ENCODE measurements at places on chromosomes 7 and 10. TPM values are rescaled to one million over a fixed set of nuclear protein-coding genes. Genes with fewer than 3 reads are reported as not detected.

GRCh38 chr10:131090761-131091661 is 220.5 kb downstream of the TCERG1L start:
- DNase-seq: no peak

WNT8B gene
- 0.69 TPM for polyA plus RNA-seq

- no peak for DNase-seq
Observed at GRCh38 chr7:104442481-104442880, 114.1 kb downstream of the LHFPL3 start.

C7orf57 gene
- polyA plus RNA-seq: 0.69 TPM

ACADSB gene
- 27.8 TPM for polyA plus RNA-seq

DNA sequence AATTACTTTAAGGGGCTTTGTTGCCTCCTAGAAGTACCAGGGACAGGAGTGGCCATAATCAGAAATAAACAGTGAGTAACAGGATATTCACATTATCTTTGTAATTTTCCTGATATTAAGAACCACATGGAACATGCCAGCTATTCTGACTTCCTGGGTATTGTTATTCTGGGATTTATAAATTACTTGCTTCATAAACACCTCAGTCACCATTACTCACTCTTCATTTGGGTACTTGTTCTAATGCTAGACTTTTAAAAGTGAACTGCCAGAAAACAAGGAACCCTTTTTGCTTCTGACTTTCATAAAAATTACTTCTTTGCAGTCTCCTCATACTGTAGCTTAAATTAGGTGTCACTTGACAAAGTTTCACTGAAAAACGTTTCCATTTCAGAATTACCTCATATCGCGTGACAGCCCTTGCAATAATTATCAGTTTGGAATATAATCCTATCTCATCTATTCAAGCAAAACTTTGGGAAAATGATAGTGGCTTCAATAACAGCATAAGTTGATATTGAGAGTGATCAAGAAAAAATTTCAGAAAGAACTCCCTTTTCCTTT is 29.8 kb downstream of the CABCOCO1 start:
- DNase-seq: no peak

- no peak for DNase-seq
Observed at GRCh38 chr10:21889477-21890275, 113.9 kb downstream of the DNAJC1 start.

DNA sequence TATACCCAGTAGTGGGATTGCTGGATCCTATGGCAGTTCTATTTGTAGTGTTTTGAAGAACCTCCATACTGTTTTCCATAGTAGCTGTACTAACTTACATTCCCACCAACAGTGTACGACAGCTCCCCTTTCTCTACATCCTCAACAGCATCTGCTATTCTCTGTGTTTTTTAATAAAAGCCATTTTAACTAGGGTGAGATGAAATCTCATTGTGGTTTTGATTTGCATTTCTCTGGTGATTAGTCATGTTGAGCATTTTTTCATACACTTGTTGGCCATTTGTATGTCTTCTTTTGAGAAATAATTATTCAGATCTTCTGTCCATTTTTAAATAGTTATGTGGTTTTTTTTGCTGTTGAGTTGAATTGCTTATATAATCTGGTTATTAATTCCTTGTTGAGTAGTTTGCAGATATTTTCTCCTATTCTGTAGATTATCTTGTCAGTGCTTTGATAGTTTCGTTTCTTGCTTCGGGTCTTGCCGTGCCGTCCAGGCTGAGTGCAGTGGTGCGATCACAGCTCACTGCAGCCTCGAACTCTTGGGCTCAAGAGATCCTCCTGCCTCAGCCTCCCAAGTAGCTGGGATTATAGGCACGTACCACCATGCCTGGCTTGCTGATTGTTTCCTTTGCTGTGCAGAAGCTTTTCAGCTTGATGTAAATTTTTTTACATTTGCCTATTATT is 12.0 kb downstream of the MTG1 start:
- DNase-seq: no peak

NRBF2 gene
- 27.1 TPM for polyA plus RNA-seq

DNA sequence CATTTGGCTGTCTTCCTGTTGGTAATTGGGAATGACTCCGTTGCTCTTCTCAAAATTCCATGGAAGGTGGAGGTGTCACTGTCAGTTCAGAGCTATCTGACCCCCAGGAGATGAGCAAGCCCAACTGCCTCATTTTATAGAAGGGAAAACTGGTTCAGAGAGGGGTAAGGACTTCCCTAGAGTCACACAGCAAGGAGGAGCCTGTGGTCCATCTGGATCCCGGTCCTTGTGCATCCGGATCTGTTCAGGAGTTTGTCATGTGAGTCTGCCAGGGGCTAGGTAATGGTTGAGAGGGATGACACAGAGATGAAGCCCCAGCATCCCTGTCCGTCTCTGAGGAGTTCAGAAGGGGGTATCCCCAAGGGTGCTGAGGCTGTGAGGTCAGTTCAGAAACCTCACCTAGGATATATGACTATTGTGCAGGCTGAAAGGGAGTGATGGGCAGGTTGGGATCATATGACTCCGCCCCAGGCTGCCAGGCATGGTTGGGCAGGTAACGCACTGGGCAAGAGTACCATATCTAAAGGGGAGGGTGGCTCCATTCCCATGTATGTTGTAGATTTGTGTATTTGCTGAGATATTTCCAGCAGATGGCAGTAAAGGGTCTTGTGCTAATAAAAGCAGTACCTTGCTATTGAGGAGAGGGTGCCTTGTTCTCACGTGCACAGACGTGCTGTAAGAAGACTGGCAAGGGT is 16.0 kb upstream of the SLC29A3 start:
- DNase-seq: no peak

TEX47 gene
- not detected for polyA plus RNA-seq

GRCh38 chr7:77185866-77186265 is 13.8 kb downstream of the FGL2 start:
- DNase-seq: no peak

- DNase-seq: no peak
Observed at GRCh38 chr7:51949726-51950644, 633.4 kb upstream of the COBL start.

NUTM2D gene
- polyA plus RNA-seq: 9.8 TPM

GRCh38 chr10:97752956-97753355 is 16.0 kb downstream of the ZFYVE27 start:
- no peak for DNase-seq

GRCh38 chr7:39429421-39429820 is 136.8 kb upstream of the YAE1 start:
- no peak for DNase-seq

OR2A12 gene
- polyA plus RNA-seq: not detected

ACTR3C gene
- 6.0 TPM for polyA plus RNA-seq

DNA sequence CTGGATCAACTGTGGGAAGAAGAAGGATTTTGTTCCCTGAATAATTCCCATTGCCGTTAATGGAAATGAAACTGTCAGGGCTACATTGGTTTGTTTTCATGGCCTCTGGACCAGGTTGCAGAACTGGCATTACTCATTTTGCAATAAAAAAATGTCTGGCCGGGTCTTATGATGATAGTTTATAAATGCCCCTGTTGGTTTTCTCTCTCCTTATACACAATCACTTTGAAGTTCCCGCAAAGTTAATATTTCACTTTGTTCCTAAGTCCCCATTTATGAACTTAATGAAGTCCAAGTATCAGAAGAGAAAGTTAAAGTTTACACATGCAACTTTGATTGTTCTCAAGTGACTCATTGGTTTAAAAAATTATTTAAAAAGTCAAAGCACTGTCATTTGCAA is 150.7 kb upstream of the PRR15 start:
- no peak for DNase-seq

GRCh38 chr10:78301481-78301880 is 267.8 kb downstream of the RPS24 start:
- no peak for DNase-seq

All from right renal pelvis (tissue), 4 donors.